ENCODE measurements at places on chromosomes 2 and 18. TPM values are rescaled to one million over a fixed set of nuclear protein-coding genes. Genes with fewer than 3 reads are reported as not detected.

DNA sequence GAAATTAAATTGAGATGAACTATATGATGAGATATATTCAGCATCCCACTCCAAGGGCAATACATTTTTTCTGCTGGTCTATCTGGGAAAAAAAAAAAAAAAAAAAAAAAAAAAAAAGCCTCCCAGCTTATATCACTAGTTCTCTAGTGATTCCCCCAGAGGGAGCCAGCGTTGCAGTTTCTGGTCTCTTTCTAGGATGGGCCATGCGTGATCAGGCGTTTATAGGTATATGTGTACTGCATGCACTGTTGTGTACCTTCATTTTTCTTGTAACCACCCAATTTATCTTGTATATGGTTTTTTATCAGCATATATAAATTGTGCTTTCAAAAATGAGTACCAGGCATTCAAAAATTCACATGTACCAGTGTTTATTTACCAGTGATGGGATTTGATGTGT is 35.1 kb downstream of the DCDC2C start:
- DNase-seq, result no peak
- H3K27ac ChIP-seq, result no peak overlapping the region
- H3K27me3 ChIP-seq, result no peaks in the 10 kb centered on the region
- H3K36me3 ChIP-seq, result no peaks in the 10 kb centered on the region

DNA sequence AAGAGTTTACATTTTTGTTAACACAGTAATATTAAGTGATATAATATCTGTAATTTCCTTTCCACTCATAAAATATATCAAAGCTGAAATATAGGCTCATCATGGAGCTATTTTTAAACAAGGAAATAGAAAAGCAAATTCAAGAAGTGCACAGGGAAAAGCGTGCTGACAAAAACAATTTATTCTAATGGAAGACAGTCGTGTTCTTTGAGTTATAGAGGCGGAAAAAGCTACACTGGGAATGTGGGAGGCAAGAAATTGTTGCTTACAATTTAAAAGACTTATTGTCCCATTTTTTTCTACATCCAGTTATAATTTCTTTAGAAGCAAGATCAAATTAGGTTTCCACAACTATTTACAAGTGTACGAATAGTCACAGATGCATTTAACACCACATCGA is 3.2 kb upstream of the TTN start:
- H3K27me3 ChIP-seq, result no peaks in the 10 kb centered on the region
- no peak for DNase-seq
- H3K4me1 ChIP-seq, result no peaks in the 10 kb centered on the region
- no peak overlapping the region for H3K27ac ChIP-seq
- no peaks in the 10 kb centered on the region for H3K36me3 ChIP-seq

- H3K4me1 ChIP-seq, result no peaks in the 10 kb centered on the region
- no peaks in the 10 kb centered on the region for H3K27me3 ChIP-seq
- H3K4me3 ChIP-seq, result no peak overlapping the region
- H3K27ac ChIP-seq, result no peak overlapping the region
Observed at GRCh38 chr2:21099281-21099907, 24.4 kb upstream of the TDRD15 start.

The SOX11 gene
- total RNA-seq, result not detected

The CELF4 gene
- total RNA-seq, result 0.81 TPM

The FOXI3 gene
- not detected for total RNA-seq

The RPL37A gene
- 2,232 TPM for total RNA-seq

The SULT1C4 gene
- 15.4 TPM for total RNA-seq

GRCh38 chr18:32966141-32966540 is 193.3 kb upstream of the KLHL14 start:
- DNase-seq, result no peak
- no peaks in the 10 kb centered on the region for H3K27me3 ChIP-seq
- no peak overlapping the region for H3K27ac ChIP-seq
- H3K4me1 ChIP-seq, result no peaks in the 10 kb centered on the region

The AFF3 gene
- total RNA-seq, result 46.1 TPM

GRCh38 chr18:31685097-31686082 is 1.0 kb upstream of the B4GALT6 start:
- no peaks in the 10 kb centered on the region for H3K36me3 ChIP-seq
- no peaks in the 10 kb centered on the region for H3K27me3 ChIP-seq

GRCh38 chr2:111160758-111161157 is 40.0 kb downstream of the BCL2L11 start:
- no peak for DNase-seq
- peaks cover 18% of the 10 kb centered on the region for H3K4me1 ChIP-seq
- no peak overlapping the region for H3K27ac ChIP-seq
- no peak overlapping the region for H3K4me3 ChIP-seq
- H3K36me3 ChIP-seq, result peaks cover 8% of the 10 kb centered on the region
- H3K27me3 ChIP-seq, result no peaks in the 10 kb centered on the region

The ABCG8 gene
- total RNA-seq, result not detected

The RASGRP3 gene
- 11.0 TPM for total RNA-seq

The PKDCC gene
- total RNA-seq, result 156 TPM

DNA sequence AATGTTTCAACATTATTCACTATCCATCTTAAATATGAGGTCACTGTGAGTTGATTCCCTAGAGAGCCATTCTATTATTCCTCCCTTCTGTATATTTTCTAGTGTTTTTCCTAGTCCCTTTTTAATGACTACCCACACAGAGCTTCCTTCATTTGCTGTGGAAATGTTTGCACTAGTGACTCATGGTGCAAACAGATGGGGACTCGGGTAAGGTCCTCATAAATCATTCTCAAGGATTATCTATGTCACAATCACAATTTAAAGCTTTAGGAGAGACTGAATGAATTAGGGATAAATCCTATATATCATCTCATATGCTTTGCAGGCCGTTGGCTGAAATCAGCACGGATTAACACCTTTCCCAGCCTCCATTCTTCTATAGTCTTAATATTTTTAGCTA is 159.6 kb downstream of the DCC start:
- no peaks in the 10 kb centered on the region for H3K36me3 ChIP-seq
- H3K4me1 ChIP-seq, result no peaks in the 10 kb centered on the region
- no peak overlapping the region for H3K4me3 ChIP-seq
- DNase-seq, result no peak
- H3K27me3 ChIP-seq, result no peaks in the 10 kb centered on the region
- H3K27ac ChIP-seq, result no peak overlapping the region

The C2orf78 gene
- not detected for total RNA-seq
